ENCODE measurements at places on chromosomes 2 and 18.

DNA sequence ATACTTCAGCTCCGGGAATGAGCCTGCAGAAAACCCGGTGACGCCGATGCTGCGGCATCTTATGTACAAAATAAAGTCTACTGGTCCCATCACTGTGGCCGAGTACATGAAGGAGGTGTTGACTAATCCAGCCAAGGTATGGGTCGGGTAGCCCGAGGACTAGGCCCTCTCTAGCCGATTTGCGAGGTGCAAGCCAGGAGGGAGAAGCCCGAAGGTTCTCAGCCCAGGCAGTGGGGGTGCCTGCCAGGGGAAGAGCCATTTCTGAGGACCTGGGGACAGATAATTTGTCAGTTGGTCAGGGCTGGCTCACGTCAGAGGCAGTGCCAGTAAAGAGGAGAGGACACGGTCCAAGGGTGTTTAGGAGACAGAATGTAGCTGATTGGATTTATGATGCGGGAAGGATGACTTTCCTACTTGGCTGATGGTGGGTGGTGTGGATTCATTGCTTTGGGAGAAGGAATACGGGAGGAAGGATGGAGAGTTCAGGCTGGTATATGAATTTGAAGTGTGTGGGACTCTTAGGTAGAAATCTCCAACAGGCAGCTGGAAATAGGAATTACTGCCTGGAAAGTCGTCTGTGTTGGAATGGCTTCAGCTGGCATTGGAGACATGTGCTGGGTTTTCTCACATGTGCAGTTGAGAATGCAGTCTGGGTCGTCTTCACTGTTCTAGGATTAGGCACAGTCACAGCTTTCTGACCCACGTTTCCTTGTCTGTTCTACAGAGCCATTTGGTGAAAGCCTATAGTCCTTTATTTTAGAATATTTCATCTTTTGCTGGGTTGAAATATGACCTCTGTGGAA, 874 bp downstream of the NDUFAF7 start:
- DNase-seq: no peak

GRCh38 chr2:1780693-1781092, 36.4 kb upstream of the PXDN start:
- no peak for DNase-seq

- DNase-seq: no peak
These were observed 166.9 kb downstream of the ETAA1 start for GRCh38 chr2:67564076-67564475.

DNA sequence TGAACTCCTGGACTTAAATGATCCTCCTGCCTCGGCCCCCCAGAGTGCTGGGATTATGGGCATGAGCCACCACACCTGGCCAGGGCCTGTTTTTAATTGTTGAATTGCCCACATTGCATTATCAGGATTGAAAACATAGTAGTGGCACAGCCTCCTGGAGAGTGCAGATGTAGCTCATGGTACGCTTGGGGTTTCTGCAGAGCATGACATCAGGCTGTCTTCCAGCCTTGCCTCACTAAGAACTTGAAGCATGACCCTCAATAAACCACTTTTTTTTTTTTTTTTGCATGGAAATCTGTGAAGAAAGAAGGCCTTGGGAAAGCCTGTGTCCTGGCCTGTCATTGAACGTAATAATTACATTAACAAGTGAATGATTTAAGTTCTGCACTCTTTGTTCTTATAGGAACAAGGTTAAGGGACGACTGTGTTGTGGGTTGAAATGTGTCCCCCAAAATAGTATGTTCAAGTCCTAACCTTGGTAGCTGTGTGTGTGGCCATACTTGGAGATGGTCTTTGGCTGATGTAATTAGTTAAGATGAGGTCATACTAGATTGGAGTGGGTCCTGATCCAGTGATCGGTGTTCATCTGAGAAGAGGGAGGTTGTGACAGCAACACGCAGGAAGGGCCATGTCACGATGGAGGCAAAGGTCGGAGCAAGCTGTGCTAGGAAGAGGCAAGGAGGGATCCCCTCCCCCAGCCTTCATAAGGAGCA, 90.2 kb downstream of the AGAP1 start:
- DNase-seq: no peak

GRCh38 chr18:28124131-28125029, 52.5 kb downstream of the CDH2 start:
- no peak for DNase-seq

- DNase-seq: no peak
These were observed 40.4 kb downstream of the VWA3B start for GRCh38 chr2:98127229-98127989.

DNA sequence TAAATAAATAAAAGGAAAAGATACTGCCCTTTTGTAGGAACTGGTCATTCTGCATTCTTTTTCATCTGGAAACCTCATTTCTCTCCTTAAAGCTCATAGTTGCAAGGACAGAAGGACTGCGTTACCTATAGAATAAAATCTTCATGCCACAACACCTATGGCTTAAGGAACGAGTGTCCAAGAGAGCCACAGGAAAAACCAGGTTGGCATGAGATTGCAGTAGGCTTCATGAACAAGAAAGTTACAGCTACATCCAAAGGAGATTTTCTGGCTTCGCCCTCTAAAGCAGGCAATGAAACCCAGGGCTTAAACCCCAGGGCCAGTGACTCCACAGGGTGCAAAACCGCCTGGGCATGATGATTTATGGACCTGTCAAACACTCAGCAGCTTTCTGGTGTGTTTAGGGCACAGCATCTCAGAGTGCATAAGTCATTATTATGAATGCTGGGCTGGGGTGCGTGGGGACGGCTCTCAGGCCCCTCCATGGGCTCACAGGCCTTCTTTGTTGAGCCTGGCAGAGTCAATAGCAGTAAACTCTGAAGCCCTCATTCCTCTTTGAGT, 30.7 kb upstream of the PIEZO2 start:
- no peak for DNase-seq

GRCh38 chr18:45522371-45522770, 92.9 kb upstream of the SLC14A2 start:
- no peak for DNase-seq

Measured in right renal pelvis (tissue), 4 donors.